Esophagus squamous epithelium (tissue), 5 donors: ENCODE measurements at places on chromosomes 1 and 21. TPM values are rescaled to one million over a fixed set of nuclear protein-coding genes. Genes with fewer than 3 reads are reported as not detected.

- DNase-seq: no peak
Observed at GRCh38 chr1:207256869-207257268, 64.6 kb upstream of the CD55 start.

GRCh38 chr21:43274022-43274945 is 105.5 kb downstream of the CRYAA start:
- DNase-seq: no peak

DNA sequence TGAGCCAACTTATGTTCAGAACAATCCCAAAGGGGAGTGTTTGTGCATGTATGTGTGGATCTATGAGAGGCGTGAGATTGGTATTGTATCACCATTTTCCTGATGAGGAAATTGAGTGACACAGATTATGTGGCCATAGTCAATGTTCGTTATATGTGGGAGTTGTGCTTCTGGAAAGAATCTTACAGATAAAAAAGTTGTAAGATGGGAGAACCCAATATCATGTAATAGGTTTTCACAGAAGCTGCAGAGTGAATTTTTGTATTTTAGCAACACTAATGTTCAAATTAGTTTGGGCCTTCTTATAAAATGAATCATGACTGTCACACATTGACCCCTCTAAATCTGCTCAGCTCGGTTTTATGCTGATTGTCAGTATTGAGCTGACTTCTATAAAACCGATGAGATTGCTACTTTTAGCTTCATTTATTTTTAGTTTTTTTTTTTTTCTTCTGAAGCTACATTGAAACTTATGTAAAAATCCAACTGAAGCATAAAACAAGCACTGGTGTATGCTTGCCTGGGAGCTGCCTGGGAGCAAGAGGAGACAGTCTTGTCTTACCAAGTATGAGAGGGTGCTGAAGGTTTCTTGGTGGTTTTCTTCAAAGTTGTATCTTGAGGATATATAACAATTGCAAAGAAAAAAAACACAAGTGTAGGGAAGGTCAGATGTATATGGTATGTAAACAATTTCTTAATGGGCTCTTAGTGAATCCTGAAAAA is 4.1 kb downstream of the RWDD3 start:
- DNase-seq: no peak

GRCh38 chr1:93988634-93989350 is 79.6 kb upstream of the GCLM start:
- DNase-seq: no peak

NCAM2 gene
- total RNA-seq: not detected

DNA sequence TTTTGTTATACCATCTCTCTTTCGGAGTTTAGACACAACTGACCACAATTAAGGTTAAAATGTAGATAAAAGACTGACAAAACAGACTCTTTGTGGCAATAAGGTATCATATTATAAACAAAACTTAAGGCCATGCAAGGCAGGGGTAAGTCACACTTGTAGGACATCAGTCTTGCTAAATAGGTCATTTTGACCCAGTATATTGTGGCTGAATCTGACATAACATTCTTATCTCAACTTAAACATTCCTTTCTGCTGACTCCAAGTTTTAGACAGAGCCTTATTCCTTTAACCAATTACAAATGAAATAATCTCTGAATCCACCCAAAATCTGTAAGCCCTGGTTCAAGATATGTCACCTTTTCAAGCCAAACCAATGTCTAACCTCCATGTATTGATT is 733.4 kb upstream of the B3GALT2 start:
- DNase-seq: no peak

C1orf105 gene
- not detected for total RNA-seq

- no peak for DNase-seq
Observed at GRCh38 chr1:84253891-84254290, 47.6 kb upstream of the SAMD13 start.

EPHA2 gene
- total RNA-seq: 87.5 TPM

- no peak for DNase-seq
Observed at GRCh38 chr1:100006688-100007087, 36.9 kb downstream of the SLC35A3 start.

- DNase-seq: no peak
Observed at GRCh38 chr1:171142416-171143385, 42.4 kb upstream of the FMO2 start.

NPR1 gene
- 11.0 TPM for total RNA-seq

- no peak for DNase-seq
Observed at GRCh38 chr1:43994794-43995790, 3.7 kb downstream of the CCDC24 start.

DNA sequence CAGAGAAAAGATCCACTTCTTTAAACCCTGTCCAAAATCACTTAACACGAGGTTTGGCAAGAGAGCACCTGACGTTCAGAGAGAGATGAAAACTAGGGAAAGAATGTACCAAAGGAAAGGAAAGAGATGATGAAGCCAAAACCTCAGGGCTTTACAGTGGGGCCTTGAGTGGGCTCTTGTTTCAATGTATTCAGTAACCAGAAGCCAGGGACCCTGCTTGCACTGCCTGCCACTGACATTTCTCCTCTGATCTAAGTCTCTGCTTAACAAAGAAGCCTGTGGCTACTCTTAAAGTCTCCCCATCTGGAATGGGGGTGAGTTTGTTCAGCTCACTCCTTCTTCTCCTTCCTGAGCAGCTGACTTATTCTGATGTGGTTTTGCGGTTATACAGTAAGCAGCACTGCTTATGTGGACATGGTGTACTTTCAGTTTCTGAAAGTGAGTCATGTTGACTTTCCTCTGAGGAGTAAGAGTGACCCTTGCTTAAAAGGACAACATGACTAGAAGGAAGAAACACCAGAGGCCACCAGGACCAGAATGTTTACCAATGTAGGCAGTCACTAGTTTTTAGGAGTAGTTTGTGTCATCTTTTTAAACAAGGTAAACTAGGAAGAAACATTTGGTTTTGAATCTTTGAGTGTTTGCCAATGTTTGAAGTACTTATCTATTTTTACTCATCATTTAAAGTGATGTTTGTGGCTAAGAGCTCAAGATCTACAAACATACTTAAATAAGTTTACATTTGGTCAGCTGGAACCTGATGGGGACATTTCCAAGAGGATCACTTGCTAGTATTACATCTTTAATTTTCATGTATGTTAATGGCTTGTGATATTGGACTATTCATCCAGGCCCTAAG is 87.4 kb downstream of the FASLG start:
- DNase-seq: no peak

MOV10 gene
- 30.3 TPM for total RNA-seq

GRCh38 chr1:109181085-109181806 is 32.5 kb upstream of the SARS1 start:
- DNase-seq: no peak

DNA sequence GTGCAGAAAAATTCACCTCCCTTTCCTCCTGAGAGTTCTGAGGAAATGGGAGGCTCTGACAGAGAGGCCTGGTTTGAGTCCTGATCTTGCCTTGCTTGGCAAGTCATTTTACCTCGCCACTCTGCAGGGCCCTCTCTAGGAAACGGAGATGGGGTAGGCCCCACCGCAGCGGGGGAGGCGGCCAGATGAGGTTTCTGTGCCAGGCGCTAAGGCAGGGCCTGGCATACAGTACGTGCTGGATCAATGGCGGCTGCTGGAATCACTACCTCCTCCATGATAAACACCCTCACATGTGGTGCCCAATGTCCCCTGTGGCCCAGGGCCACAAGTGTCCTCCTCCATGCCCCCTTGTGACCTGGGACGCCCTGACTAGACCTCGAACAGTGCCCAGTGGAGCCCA is 499 bp upstream of the PLEKHG5 start:
- DNase-seq: no peak

DNA sequence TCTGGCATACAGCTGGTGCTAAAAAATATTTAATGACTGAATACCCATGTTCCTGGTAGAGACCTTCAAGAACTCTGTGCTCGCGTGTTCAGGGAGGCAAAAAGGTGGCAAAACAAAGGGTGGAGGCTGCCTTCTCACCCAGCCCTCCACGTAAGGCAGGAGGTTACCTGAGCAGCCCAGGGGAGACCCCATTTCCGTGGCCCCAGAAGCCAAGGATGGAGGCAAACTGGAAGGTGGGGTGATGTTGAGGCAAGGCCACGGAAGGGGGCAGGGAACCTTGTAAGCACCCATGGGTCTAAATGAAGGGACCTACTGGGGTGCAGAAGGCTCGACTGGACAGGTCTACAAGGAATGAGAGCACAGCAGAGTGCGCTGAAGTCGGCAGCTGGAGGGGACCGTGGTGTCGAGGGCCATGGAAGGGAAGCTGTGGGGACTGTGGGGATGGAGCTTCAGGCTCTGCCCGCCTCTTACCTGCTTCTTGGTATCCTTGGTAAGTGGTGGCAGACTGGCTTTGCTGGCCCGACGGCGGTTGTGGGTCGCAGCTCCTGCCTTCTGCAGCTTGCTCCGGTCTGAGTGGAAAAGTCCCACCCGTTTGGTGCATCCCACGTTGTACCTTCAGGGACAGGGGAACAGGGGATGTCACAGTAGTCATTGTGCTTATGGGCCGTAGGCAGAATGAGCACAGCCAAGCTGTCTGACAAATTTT is 8.9 kb upstream of the A3GALT2 start:
- DNase-seq: no peak

PITHD1 gene
- total RNA-seq: 85.1 TPM

GRCh38 chr21:29217818-29218291 is 80.9 kb upstream of the BACH1 start:
- DNase-seq: no peak

DNA sequence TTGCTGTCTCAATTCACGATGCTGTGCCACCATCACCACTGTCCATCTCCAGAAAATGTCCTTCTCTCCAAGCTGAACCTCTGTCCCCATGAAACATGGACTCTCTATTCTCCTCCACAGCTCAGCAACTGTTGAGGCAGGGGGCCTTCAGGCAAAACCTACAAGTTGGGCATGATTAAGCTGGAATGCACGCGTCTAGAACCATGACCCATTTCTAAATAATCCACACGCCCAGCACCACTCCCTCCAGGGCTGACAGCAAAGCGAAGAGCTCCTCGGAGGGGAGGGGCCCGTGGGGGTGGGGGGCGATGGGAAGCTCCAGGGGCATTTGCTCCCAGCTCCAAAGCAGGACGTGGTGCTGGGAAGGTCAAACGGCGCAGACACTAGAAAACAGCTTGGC is 3.3 kb upstream of the HES5 start:
- DNase-seq: no peak
